NCI-H2029 (cell line): ENCODE measurements at places on chromosomes 3 and 15.

DNA sequence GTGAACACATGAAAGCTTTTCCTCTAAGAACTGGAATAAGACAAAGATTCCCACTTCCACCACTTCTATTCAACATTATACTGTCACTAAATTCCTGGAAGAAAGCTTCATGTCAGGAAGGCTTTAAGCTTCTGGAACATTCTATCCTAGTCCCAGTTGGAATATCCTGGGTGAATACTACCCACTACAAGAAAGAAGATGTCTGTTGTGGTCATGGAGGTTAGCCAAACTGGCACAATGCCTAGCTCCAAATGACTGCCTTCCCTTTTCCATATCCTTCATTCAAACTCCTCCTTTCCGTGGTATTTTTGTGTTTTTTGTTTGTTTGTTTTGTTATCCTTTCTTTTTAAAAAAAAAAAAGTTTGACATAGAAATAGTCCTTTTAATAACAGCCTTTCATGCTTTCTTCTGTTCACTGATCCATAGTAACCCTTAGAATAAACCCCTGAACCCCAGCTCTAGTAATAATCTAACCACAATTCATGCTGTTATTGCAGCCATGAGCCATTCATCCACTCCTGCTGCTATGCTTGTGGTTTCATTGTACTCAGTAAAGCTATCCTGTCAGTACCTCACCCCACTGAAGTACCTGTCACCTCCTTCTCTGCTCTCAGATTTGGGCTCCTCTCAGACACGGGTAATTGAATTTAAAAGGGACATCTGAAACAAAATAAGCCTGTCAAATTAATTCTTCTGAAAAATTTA lies 447.5 kb downstream of the IGSF11 start:
- no peak for DNase-seq

GRCh38 chr3:134325061-134325705 lies 49.1 kb downstream of the AMOTL2 start:
- no peak for DNase-seq

- no peak for DNase-seq
Measured at GRCh38 chr15:75449585-75450306, 1.7 kb downstream of the SIN3A start.

DNA sequence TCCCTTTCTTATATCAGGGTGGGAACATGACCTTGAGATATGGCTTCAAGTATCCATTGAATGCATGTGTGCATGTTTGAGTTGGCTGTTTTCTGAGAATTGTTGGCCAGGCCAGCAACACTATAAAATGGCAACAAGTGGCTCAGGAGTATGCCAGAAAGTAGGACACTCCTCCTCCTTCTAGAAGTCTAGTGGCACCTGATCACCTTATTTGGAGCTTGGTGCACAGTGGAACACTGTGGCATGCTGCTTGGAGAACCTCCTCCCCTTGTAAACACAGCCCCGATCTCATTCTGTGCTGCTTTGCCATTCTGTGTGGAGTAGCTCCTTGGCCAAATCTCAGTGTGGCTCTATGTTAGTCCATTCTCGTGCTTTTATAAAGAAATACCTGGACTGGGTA lies 114.8 kb upstream of the NDN start:
- DNase-seq = peak; percentile 60

DNA sequence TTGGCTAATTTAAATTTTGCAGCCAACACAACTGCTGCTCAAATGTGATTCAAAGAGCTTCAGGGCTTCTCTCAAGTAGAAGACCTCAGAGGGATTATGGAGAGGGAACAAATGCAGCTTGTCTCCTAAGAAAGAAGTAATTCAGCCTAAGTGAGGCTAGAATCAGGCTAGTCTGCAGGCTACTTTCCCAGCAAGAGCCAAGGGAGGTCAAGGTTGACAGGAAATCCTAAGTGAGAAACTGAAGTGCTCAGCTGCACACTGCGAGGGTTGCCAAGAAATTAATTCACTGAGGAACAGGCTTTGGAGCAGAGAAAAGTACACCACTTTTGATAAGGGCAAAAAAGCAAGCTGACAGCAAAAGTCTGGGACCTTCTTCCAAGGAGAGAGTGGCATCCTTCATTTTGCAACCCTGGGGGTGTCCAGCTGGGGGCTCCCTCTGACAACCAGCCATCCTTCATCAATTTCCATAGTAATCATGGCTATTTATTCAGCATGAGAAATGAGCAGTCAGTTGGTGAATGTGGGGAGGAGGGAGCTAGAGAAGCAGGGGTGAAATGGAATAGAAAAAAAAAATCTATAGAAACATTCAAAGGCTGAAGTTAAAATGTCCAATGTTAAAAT lies 646.4 kb upstream of the ADAMTS9 start:
- no peak for DNase-seq

GRCh38 chr3:154955907-154956533 lies 124.1 kb upstream of the MME start:
- DNase-seq = peak; percentile 49

DNA sequence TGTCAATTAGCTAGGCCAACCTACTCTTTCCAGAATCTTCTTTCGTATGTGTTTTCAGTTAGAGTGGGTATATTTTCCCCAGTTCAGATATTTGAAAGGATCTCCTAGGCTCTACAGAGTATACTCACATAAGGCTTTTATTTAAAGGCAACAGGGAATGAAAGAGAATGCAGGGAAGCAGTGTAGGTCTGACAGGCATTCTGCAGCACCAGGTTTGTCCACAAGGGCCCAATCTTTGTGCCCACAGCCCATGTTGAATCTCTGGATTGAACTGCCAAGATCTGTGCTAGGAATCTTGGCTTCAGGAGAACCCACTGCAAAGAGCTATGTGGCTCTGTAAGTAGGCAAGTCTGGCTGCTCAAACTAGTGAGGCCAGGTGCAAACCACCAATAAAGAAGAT lies 24.2 kb upstream of the GALNT15 start:
- DNase-seq = no peak

DNA sequence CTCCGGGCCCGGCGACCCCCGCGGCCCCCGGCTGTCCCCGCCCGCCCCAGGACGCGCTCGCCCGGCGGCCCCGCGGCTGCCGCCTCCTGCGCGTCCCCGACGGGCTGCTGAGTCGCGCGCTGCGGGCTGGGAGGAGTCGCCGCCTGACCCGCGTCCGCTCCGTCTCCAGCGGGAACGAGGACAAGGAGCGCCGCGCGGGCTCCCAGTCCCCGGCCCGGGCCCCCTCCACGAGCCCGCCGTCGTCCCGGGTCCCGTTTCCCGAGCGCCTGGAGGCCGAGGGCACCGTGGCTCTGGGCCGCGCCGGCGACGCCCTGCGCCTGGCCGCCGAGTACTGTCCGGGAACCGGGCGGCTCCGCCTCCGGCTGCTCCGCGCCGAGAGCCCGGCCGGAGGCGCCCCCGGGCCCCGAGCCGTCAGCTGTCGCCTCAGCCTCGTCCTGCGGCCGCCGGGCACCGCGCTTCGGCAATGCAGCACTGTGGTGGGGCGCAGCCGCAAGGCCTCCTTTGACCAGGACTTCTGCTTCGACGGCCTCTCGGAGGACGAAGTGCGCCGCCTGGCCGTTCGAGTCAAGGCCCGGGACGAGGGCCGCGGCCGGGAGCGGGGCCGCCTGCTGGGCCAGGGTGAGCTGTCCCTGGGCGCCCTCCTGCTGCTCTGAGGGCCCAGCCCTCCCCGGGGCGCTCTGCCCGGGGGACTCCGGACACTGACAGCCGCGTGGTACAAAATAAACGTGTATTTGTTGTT lies 1.5 kb downstream of the C2CD4A start:
- no peak for DNase-seq
